Femur (tissue), 1 donor: ENCODE measurements at places on chromosomes 16 and 17.

DNA sequence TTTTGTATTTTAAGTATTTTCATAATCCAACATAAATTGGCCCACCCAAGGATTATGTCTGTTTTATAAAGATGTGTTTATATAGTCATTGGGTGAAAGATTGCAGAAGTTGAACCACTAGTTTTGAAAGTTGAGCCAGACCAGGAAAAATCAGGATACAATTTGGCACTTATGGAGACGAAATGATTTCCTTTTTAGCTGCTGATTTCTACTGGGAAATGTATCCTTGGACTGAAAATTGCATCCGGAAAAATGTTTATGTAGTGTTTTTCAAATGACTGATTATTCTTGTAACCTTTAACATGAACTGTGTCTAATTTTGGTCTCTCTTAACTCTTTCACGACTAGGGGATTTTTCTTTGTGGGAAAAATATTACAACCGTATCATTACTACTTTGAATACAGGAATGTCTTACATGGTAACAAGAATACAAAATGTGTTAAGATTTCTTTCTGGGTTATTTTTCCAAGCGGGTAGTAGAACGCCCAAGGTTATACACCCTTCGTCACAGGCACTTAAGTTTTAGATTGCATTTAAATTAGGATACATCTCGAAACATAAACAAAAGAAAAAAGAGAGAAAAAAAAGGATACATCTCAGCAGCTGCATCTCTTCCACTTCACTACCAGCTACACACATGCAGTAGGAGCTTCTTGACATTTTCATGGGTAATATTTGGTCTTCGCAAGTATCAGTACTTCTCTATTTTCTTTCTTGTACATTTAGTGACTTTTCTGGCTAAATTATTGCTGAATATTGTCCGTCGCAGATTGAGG lies 273.0 kb upstream of the TBX2 start:
- no peak for DNase-seq

DNA sequence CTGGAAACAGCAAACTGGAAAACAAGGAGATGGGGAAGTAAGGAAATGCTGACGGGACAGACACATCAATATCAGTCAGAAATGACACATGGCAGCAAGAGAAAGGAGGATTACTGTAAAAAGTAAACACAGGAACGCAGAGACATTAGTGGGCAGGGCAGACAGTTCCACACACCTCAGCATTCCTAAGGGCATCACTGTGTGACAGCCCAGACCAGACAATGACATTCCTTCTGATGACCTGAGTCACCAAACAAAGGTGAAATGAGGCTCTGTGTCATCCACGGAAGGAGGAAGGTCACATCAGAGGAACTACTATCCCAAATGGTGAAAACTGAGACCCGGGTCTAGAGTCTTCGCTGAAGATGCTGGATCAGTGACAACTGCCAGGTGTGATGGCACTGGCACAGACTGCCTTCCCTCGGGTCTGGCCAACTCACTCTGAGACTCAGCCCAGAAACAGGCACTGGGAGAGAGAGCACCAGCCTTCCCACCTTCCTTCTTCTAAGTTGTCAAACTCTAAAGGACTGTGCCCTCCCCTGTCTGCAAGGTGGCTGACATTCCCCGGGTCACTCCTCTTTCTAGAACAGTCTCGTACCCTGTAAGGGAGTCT lies 36.7 kb downstream of the TK2 start:
- no peak for DNase-seq

GRCh38 chr17:17385491-17385890 lies 82.3 kb downstream of the NT5M start:
- peak; percentile 50 for DNase-seq

DNA sequence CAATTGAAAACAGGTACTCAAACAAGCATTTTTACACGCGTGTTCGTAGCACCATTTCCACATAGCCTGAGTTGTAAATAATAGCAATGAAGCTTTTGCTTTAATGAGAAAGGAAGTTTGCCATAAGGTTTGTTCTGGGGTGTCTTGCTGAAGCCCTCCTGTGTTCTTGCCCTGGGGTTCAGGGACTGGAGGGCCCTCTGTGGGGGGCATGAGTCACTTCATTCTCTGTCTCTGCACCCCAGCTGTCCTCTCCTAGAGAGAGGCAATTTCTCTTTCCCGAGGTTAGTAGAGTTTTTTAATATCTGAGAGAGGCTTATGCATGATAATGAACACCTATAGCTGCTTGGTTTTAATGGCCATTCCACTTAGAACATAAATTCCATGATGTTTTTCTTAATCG lies 9.6 kb downstream of the AFMID start:
- DNase-seq, result no peak

- no peak for DNase-seq
These were observed 111.3 kb downstream of the HS3ST3A1 start for GRCh38 chr17:13490427-13490826.
